RCC 7860 (cell line): ENCODE measurements at places on chromosomes 2 and 18.

- DNase-seq, result no peak
Observed at GRCh38 chr2:205501826-205502225, 180.5 kb upstream of the NRP2 start.

- DNase-seq, result no peak
Observed at GRCh38 chr2:25482341-25482740, 140.6 kb upstream of the DNMT3A start.

GRCh38 chr2:46937471-46937901 is 21.9 kb upstream of the MCFD2 start:
- DNase-seq, result no peak

- DNase-seq, result no peak
Observed at GRCh38 chr18:69785466-69785865, 162.2 kb downstream of the CD226 start.

- no peak for DNase-seq
Observed at GRCh38 chr18:1361936-1362335, 457.3 kb downstream of the ADCYAP1 start.
